Stimulated activated CD4-positive, alpha-beta T cell treated with anti-CD3 and anti-CD28 coated beads, TNF-alpha, amount 100 ng/mL, for 4 hours (primary cell): ENCODE measurements at places on chromosomes 5 and 9.

DNA sequence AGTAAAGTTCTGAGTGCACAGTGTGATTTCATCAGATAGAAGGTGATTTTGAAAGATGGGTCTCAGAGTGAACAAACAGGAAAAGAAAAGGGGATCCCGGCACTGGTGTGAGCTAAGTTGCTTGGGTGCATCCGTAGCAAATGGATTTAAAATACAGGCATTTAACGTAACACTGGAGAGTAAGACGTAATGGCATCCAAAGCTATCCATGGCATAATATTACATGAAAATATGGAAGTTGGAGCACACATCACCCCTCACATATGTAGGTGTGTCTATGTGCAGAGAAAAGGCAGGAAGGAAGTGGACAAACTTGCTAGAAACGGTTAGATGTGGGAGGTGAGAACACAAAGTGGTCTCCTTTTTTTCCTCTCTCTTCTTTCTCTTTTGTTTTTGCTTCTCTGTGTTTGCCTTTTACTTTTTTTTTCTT, 38.2 kb upstream of the SEMA4D start:
- DNase-seq: no peak

- no peak for DNase-seq
These were observed 14.0 kb downstream of the MTRR start for GRCh38 chr5:7882926-7883325.

- DNase-seq: no peak
These were observed 129.0 kb downstream of the COL23A1 start for GRCh38 chr5:178461004-178461730.

DNA sequence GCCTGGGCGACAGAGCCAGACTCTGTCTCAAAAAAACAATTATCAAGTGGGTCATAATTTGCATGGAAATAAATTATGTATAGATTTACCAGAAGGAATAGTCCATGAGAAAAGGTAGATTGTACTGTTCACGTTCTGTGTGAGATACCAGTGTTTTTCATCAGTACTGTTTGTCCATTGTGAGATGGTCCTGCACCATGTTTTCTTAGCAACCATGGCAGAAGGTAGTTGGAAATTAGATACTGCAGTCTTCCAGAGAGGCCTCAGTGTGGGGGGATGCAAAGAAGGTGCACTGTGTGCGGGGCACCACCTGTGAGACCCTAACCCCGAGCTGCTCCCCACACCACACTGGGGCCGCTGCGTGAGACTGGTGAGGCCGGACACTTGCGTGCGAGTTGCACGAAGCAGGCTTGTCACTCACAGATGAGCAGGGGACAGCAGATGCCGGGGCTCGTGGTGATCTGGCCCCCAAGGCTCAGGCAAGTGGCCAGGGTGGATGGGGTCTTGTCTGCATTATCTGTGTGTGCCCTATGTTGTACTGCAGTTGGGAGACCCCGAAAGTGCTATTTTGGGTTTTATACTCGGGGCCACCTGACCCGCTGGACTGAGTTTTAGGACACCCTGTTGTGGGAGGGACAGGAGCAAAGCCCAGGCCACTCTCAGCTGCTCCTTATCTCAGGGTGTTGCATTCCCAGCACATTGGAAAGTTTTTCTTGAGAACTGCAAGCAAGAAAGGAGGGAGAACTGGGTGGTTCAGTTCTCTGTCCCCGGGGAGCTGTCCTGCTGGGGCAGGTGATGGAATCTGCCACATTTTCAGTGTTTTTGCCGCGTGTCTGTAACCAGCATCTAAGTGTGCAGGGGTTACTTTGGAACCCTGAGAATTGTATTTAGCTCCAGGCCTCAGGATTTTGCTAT, 61.9 kb downstream of the EHMT1 start:
- no peak for DNase-seq

- DNase-seq: no peak
These were observed 42.3 kb downstream of the ROR2 start for GRCh38 chr9:91907484-91908292.

DNA sequence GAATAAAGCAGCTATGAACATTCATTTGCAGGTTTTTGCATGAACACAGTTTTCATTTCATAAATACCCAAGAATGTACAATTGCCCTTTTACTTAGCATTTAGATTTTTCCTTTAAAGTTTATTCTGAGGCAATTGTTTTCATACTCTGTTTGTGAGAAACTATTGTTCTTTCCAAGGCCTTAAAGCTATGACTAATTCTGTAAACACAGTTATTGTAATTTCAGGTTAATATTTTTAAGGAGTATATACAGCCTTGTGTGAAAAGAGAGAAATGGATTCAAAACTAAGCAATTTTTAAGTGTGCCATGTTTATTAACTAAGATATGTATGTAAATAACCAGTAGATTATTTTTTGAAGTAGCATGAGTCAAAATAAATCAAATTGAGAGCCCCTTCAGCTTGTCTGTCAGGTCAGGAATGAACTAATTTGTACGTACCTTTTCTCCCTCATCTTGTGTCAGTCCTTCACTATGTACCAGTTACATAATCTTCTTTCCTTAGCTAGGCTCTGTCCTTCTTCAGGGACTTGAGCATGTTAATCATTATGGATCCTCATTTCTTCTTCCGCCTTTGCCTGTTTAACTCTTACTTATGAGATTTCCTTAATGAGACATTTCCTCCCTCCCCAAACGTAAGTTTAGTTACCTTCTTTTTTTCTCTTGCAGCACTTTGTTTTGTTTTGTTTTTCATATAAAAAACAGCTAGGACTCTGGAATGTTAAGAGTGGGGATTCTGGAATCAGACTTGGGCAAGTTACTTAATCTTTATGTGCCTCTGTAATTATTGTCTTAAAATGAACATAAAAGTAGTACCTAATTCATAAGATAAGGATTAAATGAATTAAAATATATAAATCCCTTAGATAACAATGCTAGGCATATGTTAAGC, 63.6 kb downstream of the NIPBL start:
- DNase-seq: no peak

DNA sequence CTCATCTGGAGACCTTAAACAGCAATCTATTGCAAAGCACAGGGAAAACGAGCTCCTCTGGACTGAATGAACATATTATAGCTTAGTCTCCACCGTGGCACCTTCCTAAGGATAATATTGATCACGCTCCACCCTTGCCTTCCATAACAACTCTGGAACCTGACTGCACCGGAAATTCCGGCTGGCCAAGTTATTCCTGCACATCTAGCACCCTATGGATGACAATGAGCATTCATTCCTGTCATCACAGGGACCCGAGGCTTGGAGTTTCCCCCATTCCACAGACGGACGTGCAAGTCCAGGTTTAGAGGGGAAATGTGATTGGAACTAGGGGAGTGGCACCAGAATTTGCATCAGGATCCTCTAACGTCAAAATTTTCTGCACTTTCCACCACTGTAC, 27.5 kb downstream of the STK10 start:
- DNase-seq: no peak

DNA sequence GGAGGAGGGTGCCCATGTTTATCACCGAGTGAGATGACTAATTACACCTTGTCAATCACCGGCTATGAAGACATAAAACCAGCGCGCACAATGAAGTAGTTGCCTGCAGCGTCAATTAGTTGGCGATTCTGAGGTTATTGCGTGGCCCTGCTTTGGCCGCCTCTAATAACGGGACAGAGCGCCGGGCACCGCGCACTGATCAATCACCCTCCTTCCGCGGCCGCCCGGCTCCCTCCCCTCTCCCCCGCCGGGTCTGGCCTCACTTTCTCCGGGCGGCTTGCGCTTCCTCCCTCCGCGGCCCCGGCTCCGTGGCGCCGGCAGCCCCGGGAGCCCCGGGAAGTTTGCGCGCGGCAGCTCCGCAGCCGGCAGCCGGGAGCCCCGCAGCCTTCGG, 3.3 kb upstream of the LHX2 start:
- no peak for DNase-seq
